ENCODE measurements at places on chromosomes 7 and 10.
A peak's percentile ranks its signal among the peaks of the same experiment; 100 is the strongest.

GRCh38 chr7:159017741-159018140 lies 126.9 kb downstream of the VIPR2 start:
- DNase-seq, result no peak

DNA sequence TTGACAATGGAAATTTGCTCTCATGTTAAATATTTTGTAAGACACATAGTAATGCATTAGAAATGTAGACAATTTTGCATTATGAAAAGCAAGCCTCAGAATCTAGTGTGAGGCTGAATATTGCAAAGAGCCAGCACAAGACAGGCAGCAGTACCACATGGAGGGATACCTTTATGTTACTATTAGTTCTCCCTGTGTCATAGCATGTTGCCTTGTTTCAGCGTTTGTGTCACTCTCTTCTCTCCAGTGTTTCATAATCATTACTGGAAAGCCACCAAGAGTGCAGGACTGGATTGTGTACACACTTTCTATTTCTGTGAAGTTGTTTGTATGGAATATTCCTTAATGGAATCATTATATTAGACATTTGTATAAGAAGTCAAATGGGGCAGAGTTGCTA lies 8.5 kb downstream of the AHR start:
- no peak for DNase-seq

- no peak for DNase-seq
These were observed 1.2 kb downstream of the GPNMB start for GRCh38 chr7:23247603-23248335.

- no peak for DNase-seq
These were observed 378.0 kb upstream of the PODXL start for GRCh38 chr7:131934452-131934851.

DNA sequence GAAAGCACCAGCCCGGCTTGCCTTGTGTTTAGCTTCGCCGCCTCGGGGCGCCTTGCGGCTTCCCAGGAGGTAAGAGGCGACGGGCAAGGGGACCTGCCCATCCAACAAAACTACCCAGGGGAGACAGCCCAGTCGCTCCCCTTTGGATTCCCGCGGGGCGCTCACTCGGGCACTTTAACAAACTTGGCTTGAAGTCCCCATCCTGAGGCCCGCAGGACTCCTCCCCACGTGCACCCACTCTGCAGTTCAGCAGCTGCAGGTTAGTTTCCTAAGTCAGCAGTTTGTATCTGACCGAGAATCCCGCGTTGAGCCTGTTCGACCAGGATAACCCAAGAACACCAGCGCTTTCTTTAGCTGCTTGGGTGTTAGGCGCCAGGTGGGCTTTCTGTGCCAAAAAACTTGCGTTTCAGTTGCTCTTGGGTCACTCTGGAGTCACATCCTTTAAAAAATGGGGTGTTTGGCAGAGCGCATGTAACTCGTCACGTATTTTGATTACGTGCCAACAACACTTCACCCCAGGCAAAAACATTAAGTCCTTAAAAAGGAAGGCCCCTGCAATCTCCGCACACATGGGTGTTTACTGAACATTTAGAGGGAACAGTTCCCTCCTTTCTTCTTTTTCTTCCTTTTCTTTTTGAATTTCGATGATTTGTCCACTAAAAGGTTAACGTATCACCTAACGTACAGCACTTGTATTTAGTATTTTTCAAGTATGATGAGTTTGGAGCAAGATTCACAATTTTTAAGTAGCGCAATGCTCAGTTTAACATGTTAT lies 876 bp downstream of the DNAH11 start:
- no peak for DNase-seq

GRCh38 chr10:63583909-63584724 lies 62.9 kb downstream of the REEP3 start:
- DNase-seq, result no peak

DNA sequence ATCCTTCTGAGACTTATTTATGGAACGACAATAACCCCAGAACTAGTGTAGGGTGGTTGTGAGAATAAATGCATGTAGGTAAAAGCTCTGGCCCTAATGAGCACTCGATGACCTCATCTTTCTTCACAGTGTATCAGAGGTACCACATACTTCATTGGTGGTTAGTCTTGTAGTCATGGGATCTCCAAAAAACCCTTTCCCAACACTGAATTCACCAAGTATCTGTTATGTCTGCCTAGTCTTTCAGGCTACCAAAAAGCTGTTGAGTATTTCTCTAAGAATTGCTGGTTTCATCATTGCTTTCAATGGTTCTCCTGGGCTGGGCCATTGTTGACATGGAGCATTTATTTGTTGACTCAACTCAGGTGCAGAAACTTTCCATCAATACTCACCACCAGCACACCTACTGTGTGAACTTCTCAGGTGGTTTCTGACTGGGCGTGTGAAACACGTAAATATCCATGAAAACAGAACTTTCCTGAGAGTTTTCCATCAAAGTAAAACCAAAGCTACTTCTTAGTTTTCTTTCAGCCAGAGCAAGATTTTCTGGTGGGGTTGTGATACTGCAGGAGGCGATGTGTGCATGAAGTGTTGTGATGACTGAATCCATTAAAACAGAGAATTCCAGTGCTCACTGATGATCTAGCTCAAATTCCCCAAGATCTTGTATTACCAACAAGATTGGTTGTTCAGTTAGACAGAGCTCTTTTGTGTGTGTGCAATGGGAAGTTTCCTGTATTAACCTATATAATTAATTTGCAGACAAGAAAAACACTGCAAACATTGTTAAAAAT lies 51.4 kb upstream of the SLC35B4 start:
- DNase-seq, result no peak

DNA sequence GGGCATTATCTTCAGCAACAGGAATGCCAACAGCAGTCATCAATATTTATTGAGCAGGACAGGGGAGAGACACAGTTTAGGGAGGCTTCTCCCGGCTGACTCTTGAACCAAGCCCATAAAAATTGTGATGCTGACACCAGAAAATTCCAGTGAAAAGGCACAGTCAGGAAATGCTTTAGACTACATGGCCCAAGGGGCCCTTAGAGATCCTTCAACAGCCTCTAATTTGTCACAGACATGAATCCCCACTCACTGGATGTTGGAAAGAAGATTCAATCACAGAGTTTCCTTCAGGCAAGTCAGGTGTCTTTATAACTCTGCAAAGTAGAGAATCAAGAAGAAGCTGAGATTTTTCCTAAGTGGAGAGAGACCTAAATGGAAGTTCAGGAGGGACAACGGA lies 1.2 kb downstream of the GJC3 start:
- no peak for DNase-seq

DNA sequence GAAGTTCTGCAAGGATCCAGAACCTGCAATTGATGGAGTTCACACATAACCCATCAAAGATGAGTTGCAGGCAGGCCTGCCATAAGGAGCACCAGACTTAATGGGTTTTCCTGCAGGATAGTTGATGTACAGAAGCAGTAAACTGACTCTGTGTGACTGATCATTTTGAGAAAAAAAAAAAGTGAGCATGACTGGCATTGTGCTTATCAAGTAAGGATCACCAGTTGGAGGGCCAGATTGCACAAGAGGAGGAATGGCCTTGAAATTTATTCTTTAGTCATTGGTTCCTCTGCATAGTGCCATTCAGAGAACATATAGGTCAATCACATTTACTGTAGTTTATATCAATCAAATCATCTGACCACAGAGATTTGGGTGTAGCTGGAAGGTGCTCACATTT lies 3.8 kb downstream of the CYP3A43 start:
- DNase-seq, result no peak

DNA sequence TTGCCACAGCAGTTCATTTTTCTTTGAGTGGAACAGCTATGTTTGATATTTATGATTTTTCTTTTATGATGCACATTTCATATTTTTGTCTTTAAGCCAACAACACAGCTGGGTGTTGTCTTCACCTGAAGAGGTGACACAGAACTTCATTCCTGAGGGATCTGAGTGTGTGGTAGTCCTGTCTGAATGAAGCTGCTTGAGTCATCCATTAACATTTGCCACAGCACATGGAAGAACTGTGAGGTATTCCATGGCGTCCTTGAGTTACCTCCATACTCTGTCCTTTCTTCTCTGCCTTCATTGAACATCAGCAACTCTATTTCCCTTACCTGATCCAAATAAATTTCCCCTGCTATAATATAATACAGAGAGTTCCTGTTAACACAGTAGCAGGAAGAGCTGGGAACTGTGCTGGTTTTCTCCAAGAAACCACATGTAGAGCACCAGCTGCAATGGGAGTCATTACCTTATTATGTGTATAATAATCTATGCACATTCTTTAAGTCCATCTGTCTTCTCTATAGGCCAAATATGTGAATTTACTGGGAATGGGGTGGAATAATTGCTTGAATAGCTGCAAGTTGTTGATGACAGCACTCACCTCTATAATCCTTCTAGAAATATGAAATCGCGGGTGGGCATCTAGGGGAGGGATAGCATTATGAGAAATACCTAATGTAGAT lies 72.4 kb upstream of the TAC1 start:
- no peak for DNase-seq

DNA sequence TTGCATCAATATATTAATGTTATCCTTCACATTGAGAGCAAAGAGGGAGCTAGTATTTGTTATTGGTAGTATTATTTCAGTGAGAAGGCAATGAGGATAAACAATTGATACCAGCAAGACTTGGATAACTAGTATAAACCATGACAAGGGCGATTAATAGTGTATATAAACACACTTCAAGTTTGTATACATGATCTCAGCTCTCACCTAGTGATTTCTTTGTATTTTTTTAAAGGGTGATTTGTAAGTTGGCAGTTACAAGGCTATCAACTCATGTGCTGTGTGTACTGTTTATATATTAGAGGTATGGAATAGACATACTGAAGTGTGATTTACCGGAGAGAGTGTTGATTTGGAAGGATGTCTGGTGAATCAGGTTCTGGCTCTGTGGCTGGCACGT lies 88.0 kb downstream of the SNX10 start:
- no peak for DNase-seq

DNA sequence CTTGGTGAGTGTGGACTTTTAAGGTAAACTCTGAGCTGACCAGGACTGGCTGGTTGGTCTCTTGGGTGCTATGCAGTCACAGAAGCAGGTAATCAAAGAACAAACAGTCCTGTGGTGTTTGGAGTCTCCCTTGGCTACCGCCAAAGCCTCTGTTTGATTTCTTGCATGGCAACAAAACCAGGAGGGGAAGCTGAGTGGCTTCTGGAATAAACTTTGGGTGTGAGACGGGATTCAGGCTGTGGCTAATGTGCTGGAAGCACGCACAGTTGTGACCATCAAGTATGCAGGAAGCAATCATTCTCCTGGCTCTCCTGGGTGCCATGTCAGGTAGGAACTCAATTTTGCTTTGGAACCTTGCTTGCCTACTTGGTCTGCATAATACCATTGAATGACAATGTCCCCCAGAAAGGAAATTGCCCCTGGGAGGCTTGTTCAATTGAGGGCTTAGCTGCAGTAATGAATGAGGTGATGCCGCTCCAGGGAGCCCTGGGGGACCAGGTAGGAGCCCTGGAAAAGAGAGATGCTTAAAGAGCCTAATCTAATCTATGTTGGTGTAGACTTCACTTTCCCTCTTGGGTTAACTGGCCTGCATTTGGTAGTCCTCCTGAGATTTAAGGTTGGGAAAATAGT lies at the start of gene CDHR3:
Gene CDHR3, plus strand, starts transcription at position 227 of the 630 bp plus-strand sequence. Its CDS starts 55 bp downstream, at position 282.
- no peak for DNase-seq

- peak; percentile 40 for DNase-seq
These were observed at the start of gene SLC29A4 for GRCh38 chr7:5282543-5283316. SLC29A4 (plus strand) TSS chr7:5282943; CDS start chr7:5287817, 4,874 bp downstream.

- DNase-seq, result no peak
These were observed 41.6 kb downstream of the KMT2E start for GRCh38 chr7:105055621-105056020.

- no peak for DNase-seq
These were observed 7.4 kb upstream of the ZNF467 start for GRCh38 chr7:149780636-149781419.

DNA sequence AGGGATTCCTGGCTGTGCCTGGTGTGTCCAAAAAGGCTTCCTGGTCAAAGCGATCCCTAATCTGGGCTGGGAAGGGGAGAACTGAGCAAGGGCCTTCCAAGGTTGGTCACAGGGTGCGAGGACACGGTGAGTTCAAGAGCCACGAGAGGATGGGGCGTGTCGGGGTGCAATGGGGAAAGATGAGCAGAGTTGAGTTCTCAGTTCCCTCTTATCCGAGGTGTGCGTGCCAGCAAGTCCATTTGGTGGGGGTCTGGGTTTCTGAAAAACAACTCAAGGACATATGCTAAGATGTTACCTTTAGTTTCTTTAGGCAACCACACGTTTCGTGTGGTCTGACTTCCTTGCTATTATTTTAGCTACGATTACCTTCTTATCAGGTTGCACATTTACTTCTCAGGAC lies 1.3 kb downstream of the ZNF775 start:
- DNase-seq, result no peak

- DNase-seq, result no peak
These were observed 8.1 kb upstream of the LBX1 start for GRCh38 chr10:101237081-101237981.
